Fibroblast of the conjunctiva (primary cell): ENCODE measurements at places on chromosomes 1 and 21.

GRCh38 chr1:975365-975764, 6.5 kb downstream of the PERM1 start:
- DNase-seq: no peak

DNA sequence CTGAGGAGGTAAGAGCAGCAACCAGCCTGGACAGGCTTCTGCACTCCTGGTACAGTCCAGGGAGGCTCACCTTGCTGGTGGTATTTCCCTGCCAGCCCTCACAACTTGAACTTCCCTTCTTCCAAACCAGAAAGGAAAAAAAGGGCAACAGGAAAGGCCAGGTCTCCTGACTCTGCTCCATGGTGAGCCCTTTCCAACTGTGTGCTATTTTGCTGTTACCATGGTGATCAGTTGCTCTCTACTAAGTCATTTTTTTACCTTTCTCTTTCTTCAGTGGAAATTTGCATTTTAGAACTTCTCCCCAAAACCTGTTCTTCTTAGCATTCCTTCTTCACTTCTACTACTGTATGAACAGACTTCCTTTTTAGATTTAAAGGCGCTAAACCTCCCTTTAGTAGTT, 164.3 kb downstream of the GRIK1 start:
- DNase-seq: no peak

DNA sequence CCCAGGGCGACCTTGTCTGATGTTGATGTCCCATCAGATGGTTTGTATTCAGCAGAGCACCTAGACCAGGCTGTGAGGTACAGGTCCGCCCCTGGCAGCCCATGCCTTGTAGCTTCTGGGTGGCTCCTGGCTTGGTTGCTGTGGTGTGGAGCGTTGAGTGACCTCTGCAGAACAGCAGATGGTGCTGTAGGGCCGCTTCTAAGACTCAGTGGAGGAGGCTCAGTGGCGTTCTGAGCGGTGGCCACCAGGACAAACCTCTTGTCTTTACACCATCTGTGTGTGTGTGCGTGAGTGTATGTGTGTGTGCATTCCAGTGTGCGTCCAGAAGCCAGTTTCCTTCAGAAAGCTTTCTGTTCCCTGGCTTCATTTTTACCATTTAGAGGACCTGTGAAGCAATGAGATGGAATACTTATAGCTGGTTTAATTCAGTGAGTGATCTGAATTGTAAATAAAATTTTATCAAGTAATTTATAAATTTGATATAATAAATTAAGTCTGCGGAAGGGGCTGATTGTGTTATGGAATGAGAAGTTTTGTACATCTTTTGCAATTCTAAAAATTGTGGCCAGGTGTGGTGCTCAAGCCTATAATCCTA, 66.1 kb downstream of the ADARB1 start:
- peak; percentile 89 for DNase-seq

- DNase-seq: no peak
Measured at GRCh38 chr1:14165371-14165801, 433.1 kb upstream of the KAZN start.

- DNase-seq: no peak
Measured at GRCh38 chr1:166884040-166884642, 8.1 kb upstream of the TADA1 start.

DNA sequence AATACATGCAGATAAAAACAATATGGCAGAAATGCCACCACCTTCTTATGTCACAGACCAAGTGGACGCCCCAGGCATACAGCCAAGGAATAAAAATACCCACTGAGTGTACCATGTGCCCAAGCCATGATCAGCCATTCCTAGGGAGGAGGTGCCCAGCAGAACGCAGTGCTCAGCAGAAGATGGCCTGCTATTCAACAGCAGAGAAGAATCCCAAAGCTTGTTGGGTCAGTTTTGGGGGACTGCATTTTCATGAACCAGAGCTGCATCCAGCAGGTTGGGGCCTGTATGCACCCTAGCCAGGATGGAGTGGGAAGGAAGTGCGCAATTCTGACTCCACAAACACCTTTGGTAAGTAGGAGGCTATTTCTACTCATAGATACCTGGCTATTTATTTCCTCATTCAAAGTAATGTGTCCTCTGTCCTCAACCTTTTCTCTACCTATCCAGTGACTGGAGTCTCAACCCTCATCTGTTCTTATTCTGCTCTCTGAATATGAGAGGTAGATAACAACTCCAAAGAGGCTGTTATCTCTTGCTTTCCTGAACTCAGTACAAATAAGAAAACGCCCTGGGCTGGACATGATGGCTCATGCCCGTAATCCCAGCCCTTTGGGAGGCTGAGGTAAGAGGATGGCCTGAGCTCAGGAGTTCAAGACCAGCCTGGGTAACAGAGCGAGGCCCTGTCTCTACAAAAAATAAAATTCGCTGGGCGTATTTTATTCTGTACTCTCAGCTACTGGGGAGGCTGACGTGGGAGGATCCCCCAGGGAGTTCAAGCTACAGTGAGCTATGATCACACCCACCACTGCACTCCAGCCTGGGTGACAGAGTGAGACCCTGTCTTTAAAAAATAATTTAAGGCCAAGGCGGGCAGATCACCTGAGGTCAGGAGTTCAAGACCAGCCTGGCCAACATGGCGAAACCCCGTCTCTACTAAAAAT, 2.5 kb upstream of the PLEKHM2 start:
- no peak for DNase-seq

DNA sequence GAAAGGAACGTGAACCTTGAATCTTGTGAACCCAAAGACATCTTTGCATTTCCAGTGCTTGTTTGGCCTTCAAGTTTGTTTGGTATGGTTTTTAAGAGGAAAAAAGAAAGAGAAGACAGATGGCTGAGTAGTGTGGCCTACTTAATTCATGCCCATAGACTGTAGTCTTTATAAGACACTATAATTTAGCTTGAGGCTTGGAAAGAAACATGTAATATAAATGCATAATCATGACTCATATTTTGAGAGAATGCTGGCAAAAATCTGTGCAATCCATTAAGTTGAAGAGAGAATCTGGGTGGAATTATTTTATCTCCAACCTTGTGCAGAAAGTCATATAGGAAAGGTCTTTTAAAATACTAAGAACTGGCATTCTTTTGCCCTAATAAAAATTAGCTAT, 179.3 kb downstream of the SIPA1L2 start:
- DNase-seq: no peak
